ENCODE measurements at places on chromosomes 16 and 17.

DNA sequence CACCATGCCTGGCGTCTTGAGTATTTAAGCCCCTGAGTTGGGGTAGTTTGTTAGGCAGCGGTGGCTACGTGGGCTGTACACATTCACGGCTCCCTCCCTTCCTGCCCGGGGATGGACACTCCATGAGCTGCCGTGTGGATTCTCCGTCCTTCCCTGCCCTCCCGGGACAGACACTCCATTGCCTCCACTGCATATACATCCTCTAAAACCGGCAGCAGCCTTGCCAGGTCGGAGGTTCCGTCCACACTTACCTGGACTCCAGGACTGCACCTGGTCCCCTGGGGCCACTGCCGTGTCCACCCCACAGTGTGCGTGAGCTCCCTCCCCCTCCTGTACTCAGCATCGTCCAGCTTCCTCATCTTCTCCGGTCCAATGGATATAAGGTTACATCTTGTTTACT lies 3.5 kb upstream of the SPATA2L start:
- DNase-seq, result no peak

DNA sequence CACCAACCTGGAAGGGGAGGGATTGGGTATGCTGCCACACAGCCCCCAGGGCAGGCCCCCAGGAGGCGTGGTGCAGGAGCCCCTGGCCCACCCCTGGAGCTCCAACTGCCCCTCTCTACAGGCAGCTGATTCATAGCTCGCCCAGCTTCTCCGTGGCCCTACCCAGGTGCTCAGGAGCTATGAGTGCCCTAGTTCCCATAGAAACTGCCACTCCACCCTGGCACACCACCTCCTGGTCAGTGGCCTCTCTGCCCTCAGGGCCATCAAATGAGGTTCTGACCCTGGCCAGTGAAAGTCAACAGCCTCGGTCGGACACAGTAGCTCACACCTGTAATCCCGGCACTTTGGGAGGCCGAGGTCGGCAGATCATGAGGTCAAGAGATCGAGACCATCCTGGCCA lies 18.0 kb downstream of the CNGB1 start:
- no peak for DNase-seq

- DNase-seq, result peak; percentile 88
Measured at GRCh38 chr16:1772908-1773702, at the start of gene MRPS34. TSS of gene MRPS34 (minus strand) at chr16:1773134. CDS start at chr16:1773119, 15 bp downstream.

GRCh38 chr16:75074920-75075687 lies 41.5 kb downstream of the LDHD start:
- DNase-seq, result peak; percentile 49

DNA sequence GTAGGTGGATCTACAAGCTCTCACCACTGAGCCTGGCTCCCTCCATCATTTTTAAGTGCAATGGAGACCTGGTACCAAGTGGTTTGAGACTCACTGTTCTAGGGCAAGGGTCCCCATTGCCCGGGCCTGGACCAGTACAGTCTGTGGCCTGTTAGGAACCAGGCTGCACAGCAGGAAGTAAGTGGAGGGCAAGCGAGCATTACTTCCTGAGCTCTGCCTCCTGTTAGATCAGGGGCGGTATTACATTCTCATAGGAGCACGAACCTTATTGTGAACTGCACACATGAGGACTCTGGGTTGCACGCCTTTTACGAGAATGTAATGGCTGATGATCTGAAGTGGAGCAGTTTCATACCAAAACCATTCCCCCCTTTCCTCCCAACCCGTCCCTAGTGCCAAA lies 6.8 kb upstream of the ZNF594 start:
- no peak for DNase-seq

Data from lung microvascular endothelial cell (primary cell).